Naive B cell (primary cell): ENCODE measurements at places on chromosomes 11 and 22.
A peak's percentile ranks its signal among the peaks of the same experiment; 100 is the strongest.

GRCh38 chr22:44915441-44915840 lies 94.4 kb downstream of the PHF21B start:
- no peak for DNase-seq

DNA sequence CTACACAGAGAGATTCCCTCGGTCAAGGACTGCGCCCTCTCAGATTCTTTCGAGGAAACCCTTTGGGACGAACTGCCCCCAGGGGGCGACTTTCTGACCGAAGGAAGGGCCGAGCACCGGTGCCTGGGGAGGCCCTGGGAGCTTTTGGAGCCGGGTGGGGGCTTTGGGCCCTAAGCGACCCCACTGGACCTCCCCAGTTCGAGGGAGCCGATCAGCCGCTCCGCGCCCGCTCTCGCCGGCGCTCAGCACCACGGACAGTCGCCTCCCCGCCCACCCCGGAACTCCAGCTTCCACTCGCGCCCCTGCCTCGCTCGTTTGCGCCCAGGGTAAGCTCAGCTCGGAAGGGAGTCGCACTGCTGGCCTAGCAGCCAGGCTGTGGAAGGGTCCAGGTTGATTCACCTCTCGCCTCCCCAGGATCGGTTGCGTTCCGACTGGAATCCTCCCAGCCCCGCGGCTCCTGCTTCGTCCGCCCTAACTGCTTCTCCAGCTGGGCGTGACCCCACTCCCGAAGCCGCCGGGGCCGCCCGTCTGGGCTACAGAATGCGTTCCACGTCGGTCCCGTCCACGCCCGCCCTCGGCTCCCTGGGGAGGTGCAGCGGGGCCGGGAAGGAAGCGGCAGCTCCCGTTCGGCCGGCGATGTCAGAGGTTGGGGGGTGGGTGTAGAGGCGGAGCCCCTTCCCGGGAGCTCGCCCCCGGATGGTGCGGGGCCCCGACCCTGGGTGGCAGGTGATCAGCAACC lies 428 bp downstream of the SCN3B start:
- DNase-seq = no peak

DNA sequence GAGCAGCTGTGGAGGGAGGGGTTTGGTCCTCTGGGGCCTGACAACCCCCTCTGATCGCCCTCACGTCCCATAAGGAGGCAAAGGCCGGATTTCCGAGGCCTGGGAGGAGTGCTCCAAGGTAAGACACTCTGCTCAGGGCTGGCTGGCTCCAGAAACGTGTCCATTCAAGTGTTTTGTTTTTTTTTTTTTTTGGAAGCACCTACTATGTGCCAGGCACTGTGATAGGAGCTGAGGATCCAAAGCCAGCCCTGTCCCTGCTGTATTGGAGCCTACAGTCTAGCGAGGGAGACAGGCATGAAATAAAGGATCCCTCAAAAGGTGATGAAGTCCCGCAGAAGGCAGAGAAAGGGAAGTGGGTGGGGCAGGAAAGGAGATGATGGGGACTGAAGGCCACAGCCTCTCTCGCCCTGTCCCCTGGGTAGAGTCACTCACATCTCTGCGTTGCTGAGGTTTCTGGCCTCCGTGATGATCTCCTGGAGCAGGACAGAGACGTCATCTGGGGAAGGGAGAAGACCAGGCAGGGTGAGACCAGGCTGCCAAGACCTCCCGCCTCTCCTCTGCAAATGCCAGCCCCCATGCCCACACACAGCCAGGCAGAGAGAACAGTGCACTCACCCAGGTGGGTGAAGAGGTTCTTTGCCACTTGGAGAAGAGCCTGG lies 89.2 kb downstream of the PDE2A start:
- peak; percentile 23 for DNase-seq

GRCh38 chr11:121614636-121615240 lies 162.0 kb upstream of the SORL1-AS1 start:
- no peak for DNase-seq

DNA sequence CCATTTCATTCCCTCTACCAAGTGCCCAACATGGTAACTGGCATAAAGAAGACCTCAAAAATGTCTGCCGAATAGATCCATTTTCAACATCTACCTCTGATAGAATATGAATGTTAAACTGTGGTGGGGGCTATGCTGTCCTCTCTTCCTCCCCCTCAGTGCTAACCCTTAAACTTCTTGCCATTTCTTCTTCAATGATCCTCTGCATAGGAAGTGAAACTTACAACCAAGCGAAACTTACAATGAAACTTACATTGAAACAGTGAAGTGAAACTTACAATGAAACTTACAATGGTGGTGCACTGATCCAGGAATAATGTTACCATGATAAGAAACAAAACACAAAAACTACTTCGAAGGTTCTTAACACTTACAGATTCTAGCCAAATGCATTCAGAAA lies 4.7 kb downstream of the RTCB start:
- DNase-seq = peak; percentile 78

DNA sequence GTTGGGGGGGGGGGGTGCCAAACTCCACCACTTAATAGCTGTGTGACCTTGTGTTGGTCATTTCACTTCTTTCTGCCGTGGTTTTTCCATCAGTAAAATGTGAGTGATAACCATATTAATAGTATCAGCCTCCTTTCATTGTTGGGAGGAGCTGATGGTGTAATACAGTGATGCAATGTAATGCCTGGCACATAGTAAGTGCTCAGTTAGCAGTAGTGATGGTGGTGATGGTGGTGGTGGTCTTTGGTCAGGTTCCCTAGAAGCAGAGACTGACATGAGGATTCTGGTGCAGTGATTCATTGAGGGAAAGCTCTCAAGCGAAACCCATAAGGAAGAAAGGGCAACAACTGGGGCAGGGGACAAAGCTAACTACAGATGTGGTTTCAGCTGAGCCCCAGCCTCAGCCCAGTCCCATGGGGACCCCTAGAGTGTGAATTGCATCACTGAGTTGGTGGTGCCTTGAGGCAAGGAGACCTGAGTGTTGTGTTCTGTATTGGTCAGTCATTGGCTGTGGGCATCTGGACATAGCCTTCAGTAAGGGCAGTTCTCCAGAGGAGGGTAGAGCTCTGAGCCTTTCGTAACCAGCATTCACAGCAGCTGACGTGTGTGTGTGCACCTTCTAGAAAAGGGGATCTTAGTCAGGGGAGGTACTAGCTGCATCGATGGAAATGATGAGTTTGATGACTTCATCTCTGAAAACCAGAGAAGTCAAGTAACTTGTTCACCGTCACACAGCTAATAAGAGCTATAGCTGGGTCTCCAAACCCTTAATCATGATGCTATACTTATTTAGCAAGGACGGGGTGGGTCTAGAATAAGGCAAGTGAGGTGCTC lies 93.6 kb upstream of the CRYBB3 start:
- no peak for DNase-seq

- no peak for DNase-seq
Observed at GRCh38 chr11:65213322-65214211, 31.8 kb downstream of the CAPN1 start.

GRCh38 chr11:1508986-1509385 lies 22.4 kb upstream of the MOB2 start:
- no peak for DNase-seq

DNA sequence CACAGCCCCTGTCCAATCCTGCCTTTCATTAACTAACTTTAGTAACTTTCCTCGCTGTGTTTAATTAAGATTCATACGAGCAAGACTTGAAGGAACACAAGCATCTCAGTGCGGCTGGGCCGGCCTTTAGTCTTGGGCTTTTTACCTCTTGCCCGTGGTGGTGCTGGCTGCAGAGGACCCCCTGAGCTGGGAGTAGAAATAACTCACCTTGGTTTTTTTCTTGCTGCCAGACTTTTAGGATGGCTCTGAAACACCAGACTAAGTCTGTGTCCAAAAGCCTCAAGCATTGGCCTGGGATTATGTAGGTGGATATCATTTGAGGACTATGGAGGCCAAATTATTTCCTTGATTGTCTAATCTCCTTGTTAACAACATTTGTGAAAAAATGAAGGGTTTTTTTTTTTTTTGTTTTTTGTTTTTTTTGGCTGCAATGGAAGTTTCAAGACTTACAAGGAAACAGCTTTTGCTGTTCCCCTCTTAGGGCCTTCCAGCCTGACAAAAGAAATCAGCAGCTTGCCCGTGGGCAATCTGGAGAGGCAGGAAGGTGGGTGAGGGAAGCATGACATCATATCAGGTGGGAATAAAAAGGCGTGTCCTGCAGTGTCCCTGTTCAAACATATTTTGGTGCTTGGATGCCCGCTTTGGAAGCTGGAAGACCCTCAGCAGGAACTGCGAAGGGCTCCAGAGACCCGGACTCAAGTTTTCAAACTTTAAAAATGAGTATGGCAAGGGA lies 44.0 kb downstream of the SMIM38 start:
- no peak for DNase-seq

DNA sequence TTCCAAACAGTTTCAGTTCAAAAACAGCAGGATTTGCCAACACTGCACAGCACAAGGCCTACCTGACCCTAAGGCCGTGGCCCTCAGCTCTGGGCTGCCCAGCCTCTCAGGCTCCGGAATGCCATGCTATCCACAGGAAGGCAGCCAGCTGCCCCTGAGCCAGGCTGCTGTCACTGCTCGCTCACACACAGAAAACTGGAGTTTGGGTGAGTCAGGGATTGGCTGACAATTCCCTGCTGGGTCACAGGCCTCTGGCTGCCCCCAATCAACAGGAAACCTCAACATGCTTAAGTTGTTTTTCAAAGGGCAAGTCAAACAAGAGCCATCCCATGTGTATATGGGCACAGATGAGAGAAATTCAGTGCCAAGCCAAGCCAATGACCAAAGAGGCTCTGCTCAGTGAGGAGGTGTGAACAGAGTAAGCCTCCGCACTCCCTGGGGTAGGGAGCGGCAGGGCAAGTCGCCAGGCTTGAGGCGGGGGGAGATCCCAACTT lies 50.2 kb downstream of the RPL27A start:
- peak; percentile 2 for DNase-seq

- no peak for DNase-seq
Observed at GRCh38 chr11:59222464-59223060, 9.8 kb upstream of the MPEG1 start.

DNA sequence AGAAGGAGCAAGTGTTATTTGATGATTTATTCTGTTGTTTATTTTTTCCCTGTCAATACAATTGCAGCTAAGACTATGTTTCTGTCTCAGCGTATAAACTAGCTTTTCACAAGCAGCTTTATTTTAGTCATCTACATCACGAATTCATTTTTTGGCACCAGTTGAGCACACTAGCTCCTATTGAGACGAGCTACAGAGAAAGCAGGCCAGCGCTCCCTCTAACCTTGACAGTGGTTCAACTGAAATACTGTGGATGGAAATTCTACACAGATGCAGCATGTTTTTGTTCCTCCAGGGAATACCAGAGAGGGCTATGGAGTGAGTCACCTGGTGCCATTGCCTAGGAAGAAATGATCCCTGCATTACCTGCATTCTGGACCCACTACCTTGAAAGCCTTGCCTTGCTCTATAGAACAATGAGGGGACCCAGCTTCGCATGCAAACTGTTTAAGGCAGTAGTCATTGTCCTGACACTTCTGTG lies 108.2 kb upstream of the ARHGAP42 start:
- DNase-seq = no peak

GRCh38 chr11:14001597-14001996 lies 39.1 kb downstream of the SPON1 start:
- no peak for DNase-seq

DNA sequence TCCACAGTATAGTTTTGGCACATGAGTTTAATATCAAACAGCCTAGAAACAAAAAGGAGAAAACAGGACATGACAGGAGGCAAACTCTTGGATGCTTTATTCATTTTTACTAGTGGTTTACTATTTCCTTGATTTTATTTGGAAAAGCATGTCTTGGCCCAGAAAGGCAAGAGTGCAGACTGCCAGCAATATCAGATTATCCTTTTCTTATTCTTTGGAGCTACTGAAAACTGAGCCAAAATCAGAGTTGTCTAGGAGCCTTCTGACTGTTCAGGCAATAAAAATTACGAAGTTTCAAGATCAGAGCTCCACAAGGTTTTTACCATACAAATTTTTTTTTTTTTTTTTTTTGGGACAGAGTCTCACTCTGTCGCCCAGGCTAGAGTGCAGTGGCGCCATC lies 16.0 kb downstream of the CELF1 start:
- no peak for DNase-seq

DNA sequence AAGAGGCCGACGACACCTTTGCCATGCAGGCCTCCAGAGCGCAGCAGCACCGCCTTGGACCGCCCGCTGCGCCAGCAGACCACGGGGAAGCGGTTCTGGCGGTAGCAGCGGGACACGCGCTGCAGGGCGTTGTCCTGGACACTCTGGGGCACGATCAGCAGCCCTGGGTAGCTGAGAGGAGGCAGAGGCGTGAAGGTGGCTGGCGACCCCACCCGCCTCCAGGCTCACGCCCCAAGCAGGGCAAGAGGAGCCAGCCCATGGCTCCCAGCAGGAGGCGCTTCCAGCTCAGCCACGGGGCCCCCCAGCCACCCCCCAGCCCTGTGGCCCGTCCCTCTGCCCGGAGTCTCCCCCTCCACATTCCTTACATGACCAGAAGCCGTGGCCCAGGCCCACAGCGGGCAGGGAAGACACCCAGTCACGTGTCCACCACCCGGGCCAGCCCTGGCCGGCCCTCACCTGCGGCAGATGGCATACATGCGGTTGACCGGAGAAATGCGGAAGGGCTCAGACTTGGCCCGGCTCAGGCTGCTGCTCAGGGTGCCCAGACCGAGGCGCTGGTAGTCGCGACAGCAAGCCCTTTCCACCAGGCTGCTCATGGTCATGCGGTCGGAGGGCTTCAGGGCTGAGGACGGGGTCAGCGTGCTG lies 15.2 kb downstream of the SBF1 start:
- no peak for DNase-seq

DNA sequence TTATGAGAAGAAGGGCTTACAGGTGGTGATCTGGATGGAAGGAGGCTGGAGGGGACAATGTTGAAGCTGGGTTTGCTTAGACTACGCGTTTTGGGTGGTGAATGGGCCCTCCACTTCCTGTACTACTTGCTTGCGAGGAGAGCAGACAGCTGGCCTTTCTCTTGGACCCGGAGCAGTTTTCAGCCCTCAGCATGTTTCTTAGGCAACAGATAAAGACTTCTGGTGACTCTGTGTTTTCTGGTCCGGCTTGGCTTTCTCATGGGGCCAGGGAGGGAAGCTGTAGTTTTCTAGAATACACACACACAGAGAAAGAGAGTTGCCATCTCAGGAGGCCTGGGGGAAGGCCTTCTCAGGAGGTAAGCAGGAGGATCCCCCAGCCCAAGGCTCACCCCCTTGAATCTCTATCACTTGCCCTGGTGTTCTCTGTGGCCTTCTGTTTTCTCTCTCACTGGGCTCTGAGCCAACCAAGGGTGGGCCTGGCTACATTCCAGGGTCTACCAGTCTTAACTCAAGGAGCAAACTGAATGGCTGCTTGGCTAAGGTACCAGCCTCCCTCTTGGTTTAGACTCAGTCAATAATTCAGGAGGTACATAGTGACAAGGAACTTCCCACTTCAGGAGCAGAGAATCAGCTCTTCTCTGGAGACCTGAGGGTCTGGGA lies 2.4 kb downstream of the CCS start:
- no peak for DNase-seq

GRCh38 chr11:11916981-11917399 lies 75.2 kb downstream of the USP47 start:
- no peak for DNase-seq

DNA sequence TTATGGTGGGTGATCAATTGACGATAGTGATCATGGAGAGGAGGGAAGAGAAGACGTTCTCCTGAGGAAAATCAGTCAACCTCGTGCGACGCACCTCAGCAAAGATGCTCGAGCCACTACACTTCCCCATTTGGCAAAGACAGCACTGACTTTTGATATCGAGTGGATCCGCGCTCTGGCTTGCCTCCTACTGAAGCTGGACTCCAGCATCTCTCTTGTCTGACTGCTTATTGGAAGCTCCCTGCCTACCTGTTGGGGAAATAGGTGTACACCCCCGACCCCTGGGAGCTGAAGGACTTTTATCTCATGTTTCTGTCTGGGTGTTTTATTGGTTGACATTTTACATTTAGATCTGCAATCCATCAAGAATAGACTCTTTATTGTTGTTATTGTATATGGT lies 476.8 kb upstream of the B3GAT1 start:
- DNase-seq = no peak

GRCh38 chr11:70522593-70523311 lies 124.4 kb downstream of the CTTN start:
- DNase-seq = no peak
